Stimulated activated CD4-positive, alpha-beta T cell treated with anti-CD3 and anti-CD28 coated beads, Interleukin-12 subunit alpha, Interleukin-12 subunit beta, amount 100 ng/mL, for 48 hours (primary cell): ENCODE measurements at places on chromosomes 2 and 18.

DNA sequence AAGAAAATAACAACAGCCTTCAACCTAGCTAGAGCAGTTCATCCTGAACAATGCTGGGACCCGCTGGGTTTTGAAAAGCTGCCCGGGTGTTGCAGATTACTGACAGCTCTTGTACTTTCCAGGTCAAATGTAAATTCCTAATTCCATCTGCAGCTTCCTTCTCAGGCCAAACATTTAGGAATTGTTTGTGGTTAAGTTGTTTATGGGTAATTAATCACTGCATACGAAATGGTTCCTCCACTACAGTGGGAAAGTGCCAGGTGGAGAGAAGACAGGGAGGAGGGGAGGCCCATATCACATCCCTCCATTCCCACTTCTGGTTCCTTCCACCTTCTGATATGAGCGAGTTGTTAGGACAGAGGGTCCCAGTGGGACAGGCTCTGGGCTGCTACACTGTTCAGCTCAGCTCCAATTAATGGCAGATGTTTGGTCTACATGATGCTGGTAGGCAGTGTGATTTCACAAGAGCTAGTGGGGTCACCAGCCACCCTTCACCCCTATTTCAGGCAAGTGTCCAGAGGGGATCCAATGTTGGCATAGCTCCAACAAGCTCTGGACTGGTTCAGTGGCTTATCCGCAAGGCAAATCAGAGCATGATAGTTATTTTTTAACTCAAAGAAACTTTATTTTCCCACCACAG, 112.9 kb upstream of the ACAA2 start:
- DNase-seq: no peak

DNA sequence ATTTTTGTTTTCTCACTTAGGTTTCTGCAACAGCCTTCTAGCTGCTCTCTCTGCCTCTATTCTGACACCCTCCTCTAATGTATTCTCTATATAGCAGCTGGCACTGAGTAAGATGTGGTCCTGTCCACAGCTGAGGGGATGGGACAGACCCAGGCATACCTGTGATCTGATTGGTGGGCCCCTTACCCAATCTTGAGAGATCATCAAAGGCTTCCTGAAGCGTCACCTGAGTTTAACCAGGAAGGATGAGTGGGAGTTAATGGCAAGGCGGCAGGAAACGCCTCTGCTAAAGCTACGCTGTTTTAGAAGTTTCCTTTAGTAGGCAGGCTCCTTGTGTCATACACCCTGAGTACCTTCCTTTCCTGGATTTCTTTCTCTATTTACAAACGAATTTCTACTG, 5.7 kb upstream of the TET3 start:
- DNase-seq: no peak

DNA sequence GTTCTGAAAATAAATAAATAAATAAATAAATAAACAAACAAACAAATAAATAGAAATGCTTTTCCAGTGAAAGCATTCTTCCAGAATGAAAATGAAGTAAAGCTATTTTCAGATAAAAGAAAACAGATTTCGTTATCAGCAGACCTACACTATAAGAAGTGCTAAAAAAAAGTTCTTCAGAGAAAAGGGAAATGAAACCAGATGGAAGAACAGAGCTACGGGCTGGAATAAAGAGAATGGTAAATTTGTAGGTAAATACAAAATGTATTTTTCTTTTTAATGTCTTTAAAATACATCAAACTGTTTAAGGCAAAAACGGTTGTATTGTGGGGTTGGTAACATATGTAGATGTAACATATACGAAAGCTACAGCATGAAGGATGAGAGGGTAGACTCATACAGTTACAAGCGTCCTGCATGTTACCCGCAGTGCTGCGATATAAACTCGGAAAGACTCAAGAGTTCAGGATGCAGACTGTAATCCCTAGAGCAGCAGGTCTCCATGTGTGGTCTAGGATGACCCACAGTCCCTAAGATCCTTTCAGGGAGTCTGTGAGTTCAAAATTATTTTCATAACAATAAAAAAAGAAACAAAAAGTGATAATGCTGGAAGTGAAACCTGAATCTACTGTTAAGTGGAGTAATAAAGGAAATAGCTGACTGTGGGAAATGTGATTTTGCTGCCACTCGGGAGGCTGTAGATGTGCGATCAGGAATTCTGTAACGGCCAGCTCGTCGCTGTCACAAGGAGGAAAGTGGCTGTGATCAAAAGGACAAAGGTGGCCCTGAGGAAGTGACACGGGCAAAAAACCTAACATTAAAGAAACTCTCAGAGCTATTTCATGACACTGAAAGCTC, 5.3 kb upstream of the RAB12 start:
- DNase-seq: no peak

GRCh38 chr2:96763511-96764252, 3.0 kb downstream of the CNNM4 start:
- no peak for DNase-seq

GRCh38 chr18:63975628-63976027, 5.7 kb downstream of the SERPINB8 start:
- no peak for DNase-seq

- no peak for DNase-seq
These were observed 435.7 kb downstream of the TXNL1 start for GRCh38 chr18:56202678-56203077.

- no peak for DNase-seq
These were observed 79.4 kb downstream of the NOL10 start for GRCh38 chr2:10610213-10610910.

GRCh38 chr2:15971351-15971750, 31.0 kb downstream of the MYCN start:
- no peak for DNase-seq

- no peak for DNase-seq
These were observed 207.1 kb downstream of the ACKR3 start for GRCh38 chr2:236776695-236777251.

DNA sequence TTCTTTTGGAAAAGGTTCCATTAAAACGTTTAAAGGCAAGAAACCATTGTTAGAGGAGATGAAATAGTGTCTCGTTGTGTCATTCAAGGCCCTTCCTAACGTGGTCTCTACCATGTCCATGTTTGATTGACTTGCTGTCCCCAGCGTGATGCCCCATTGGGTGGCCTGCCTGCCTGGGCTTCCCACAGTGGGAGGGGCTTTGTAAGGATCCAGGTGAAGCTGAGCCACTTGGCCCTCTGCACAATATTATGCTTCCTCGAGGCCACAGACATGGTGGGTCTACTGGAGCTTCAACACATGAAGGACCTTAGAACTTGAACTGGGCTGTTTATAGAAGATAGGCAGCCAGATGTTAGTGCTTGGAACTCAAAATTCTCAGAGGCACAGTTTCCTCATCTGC, 235.3 kb downstream of the FHOD3 start:
- no peak for DNase-seq

- no peak for DNase-seq
These were observed 622.6 kb upstream of the ID2 start for GRCh38 chr2:8059255-8059654.
